Ureter (tissue), 1 donor: ENCODE measurements at places on chromosomes 2 and 18. TPM values are rescaled to one million over a fixed set of nuclear protein-coding genes. Genes with fewer than 3 reads are reported as not detected.

TRPM8 gene
- total RNA-seq, result not detected

DNA sequence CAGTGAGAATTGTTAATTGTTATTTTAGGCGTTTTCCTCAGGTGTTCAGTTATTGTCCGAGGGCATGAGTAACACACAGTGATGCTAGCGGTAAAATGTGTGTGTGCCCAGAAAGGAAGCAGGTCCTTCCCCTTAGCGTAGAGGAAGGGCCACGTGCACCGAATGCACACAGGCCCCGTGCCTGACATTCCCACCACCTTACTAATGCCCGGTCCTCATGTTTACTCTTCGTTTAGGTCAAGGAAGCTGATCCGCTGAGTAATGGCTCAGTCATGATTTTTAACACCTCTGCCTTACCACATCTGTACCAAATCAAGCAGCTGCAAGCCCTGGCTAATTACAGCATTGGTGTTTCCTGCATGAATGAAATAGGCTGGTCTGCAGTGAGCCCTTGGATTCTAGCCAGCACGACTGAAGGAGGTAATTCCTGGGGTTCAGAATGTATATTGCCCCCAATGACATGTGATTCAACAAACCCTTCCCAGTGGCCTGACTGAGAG is 76.7 kb downstream of the MERTK start:
- peak; percentile 70 for DNase-seq

- no peak for DNase-seq
These were observed 80.1 kb downstream of the FIGN start for GRCh38 chr2:163655667-163656066.

GRCh38 chr18:53780666-53781065 is 443.8 kb downstream of the MBD2 start:
- no peak for DNase-seq

SPDYA gene
- 2.5 TPM for total RNA-seq

DNA sequence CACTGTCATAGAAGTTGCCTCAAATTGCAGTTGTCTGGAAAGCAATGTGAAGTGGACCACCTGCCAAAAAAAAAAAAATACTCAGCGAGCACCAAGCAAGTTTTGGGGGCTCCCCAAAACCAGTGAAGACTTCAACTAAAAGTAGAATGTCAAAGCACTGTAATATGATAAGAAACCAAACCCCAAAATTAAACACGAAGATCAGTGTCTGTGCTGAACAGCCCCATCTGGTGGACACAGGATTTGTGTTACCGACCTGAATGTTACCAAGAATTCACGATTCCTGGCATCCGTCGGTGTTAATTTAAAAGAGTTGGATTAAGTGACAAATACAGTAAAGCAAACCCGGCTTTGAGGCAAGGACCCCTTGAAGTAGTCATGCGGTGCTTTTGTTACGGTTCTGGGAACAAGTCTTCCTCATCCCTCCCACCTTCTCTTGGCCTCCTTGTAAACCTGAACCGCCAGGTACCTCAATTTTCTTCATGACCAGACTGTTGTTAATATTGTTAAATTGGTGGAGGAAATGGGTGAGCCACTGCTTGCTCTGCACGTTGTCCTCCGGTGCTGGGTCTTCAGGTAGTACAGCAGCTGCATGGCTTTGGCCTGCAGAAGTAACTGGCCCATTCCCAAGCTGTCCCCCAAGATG is 31.3 kb upstream of the SSB start:
- DNase-seq, result peak; percentile 54

DHRS9 gene
- total RNA-seq, result 1.1 TPM

PEX13 gene
- 28.2 TPM for total RNA-seq

- DNase-seq, result no peak
These were observed 113.5 kb downstream of the NEB start for GRCh38 chr2:151620761-151621160.

TUBA4A gene
- 85.1 TPM for total RNA-seq

GRCh38 chr18:47050468-47050867 is 15.0 kb upstream of the ELOA2 start:
- DNase-seq, result no peak

DNA sequence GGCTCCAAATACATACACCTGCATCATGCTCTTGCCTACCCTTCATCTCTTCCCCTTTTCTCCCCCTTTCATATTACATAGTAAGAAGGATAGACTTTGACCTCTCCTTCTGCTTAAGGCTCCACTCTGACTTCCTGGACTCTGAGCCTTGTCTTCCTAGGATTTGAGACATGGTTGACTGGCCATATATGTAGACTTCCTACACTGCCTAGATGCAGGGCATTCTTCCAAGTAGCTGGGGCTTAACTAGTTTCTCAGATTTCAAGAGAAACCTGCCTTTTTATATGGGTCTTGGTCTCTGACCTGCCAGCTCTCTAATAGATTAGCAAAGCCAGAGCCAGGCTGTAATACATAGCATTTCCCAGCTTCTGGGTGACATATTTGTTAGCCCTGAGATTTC is 35.4 kb upstream of the CYP26B1 start:
- DNase-seq, result no peak

GREB1L gene
- 0.05 TPM for total RNA-seq

GRHL1 gene
- 61.6 TPM for total RNA-seq

- DNase-seq, result peak; percentile 52
These were observed 82.5 kb downstream of the SPRED2 start for GRCh38 chr2:65349863-65350262.

CD28 gene
- total RNA-seq, result 0.21 TPM
